ENCODE measurements at places on chromosomes 16 and 17.
A peak's percentile ranks its signal among the peaks of the same experiment; 100 is the strongest.

DNA sequence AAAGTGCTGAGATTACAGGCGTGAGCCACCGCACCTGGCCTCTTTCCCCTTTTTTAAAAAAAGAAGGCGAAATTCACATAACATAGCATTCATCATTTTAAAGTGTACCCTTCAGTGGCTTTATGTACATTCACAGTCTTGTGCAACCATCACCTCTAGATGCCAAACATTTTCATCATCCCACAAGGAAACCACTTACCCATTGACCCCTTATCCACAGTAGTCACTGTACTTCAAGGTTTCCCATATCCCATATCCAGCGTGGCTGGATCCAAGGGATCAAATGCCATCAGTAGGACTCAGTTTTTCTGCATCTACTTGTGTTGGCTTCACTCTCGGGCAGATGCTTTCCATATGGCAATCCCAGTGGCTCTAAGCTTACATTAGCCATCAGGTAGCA, 50.3 kb downstream of the BMERB1 start:
- DNase-seq = no peak

DNA sequence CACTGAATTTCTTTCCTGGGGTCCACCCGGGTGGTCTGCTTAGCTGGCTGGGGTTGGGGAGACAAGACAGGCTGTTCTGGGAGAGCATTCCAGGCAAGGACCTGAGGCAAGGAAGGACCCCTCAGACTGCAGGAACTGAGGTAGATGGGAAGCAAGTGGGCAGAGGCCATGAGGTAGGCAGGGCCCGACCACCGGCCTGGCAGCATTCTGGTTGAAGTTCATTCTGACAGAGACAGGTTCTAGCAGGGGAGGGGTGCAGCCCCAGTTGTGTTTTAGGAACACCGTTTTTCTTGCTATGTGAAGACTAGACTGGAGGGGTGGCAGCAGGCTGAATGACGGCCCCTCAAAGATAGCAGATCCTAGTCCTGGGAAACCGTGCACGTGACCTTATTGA, 17.5 kb downstream of the B9D1 start:
- no peak for DNase-seq

DNA sequence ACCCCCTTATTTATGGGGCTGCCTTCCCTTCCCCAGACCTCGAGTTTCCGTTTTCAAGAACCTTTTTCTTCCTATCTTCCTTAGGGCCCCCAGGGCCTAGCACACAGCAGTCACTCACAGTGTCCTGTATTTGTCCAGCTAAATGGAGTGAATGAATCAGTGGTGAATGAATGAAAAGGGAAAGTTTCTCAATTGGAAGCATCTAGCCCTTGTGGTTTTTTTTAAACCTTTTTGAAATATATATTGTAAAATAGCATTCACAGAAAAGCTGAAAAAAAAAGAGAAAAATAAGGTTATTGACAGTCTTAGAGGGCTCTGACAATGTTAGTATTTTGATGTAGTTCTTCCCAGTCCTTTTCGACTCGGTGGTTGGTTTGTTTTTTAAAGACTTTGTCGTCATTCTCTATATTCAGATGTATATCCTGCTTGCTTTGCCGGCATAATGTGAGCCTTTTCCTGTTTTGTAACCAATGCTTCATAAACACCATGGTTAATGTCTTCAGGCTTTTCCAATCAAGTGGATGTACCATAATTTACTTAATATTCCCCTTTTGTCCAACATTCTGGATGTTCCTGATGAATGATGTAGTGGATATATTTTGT, 45.3 kb downstream of the RAI1 start:
- DNase-seq = no peak

DNA sequence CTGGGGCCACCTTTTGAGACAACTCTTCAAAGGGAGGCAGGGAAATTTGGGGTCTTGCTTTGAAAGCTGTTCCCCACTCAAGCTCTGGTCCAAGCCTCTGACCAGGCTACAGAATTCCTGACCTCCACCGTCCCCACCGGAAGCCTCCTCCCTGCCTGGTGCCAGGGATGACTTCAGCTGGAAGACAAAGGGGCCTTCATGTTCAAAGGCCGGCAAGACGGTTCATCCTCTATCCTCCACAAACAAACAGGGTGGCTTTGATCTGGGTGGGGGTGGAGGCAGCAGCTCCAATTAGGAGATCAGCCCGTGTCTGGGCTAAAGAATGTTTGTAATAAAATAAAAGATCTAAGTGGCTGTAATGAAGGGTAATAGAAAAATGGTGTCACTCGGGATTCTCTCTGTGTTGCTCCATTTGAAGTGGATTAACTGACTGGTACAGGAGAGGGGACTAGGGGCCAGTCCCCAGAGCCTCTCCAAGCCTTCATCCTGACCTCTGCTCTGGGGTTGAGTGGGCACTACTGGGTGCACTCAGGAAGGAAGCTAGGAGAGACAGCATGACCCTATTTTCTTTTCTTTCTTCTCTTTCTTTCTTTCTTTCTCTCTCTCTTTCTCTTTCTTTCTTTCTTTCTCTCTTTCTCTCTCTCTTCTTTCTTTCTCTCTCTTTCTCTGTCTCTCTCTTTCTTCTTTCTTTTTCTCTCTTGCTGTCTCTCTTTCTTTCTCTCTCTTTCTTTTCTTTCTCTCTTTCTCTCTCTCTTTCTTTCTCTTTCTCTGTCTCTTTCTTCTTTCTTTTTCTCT, 27.5 kb upstream of the NKD1 start:
- DNase-seq = no peak

DNA sequence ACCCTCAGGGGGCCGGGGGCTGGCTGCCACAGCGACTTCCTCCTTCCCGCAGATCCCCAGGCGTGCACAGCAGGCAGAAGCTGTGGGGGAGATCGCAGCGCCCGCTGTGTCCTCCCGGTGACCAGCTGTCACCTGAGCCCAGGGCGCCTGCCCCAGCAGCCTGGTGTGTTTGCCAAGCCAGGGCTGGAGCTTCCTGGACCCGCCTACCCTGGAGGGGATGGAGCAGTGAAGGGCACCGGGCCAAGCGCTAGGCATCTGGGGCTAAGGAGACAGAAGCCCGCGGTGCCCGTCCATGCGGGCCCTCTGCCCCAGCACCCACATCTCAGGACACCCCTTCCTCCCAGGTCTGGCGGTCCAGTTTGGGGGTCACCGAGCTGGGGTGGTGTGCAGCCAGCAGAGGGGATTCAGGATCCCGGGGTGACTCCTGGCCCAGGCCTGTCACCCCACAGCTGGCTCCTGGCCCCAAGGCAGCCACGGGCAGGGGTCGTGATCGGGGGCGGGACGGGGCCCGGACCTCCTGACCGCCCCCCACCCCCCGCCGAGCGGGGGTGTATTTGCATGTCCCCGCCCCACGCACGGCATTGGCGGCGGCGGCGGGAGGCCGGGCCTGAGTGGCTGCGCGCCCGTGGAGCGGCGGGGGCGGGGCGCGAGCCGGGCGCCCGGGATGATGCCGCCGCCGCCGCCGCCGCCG, at the start of gene RAB26:
Gene RAB26 (plus strand): TSS at position 645 of the 691 bp plus-strand sequence. CDS start 159 bp downstream, outside the sequence.
- DNase-seq = peak; percentile 72

GRCh38 chr17:55873017-55873758, 122.3 kb downstream of the PCTP start:
- DNase-seq = no peak

DNA sequence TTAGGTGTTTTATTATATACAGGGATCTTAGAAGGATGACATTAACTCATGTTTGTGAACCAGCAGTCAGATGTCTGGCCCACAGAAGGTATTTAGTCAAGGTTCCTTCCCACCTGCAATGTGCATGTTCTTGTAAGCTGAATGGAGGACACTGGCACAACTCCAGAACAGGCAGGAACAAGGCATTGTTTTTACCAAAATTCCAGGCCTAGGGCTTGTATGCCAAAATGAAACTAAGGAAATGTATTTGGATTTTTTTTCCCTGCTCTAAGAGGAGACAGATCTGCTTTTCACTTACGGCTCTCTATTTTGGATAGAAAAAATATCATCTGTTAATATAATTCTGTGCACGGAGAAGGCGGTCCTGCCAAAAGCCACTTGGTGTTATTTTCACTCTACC, 312.5 kb downstream of the GRIN2A start:
- DNase-seq = no peak

- DNase-seq = no peak
Measured at GRCh38 chr17:2266045-2266864, 37.3 kb downstream of the SMG6 start.

- DNase-seq = no peak
Measured at GRCh38 chr17:32388613-32389459, 38.9 kb downstream of the ZNF207 start.

GRCh38 chr17:39239640-39240314, 14.0 kb upstream of the STAC2 start:
- peak; percentile 76 for DNase-seq

DNA sequence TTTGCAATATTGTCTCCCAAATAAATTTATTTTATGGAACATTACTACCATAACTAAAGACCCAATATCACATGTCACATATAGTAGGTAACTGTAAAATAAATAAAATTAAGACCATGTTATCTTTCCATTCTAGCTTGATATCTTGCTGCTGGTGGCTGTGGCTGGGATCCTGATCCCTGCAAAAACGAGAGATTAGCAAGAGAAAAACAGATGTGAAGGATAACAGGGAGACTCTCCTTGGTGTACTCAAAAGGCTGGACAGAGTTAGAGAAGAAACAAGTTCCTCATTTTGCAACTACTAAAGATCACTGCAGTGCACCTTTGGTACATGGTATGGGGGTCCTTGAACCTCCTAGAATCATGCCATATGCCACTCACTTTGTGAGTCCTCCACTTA, 49.7 kb downstream of the ARHGAP27 start:
- DNase-seq = no peak

- no peak for DNase-seq
Measured at GRCh38 chr16:987906-988305, 6.3 kb downstream of the SOX8 start.

GRCh38 chr16:12575288-12575687, 228.4 kb downstream of the CPPED1 start:
- DNase-seq = no peak

DNA sequence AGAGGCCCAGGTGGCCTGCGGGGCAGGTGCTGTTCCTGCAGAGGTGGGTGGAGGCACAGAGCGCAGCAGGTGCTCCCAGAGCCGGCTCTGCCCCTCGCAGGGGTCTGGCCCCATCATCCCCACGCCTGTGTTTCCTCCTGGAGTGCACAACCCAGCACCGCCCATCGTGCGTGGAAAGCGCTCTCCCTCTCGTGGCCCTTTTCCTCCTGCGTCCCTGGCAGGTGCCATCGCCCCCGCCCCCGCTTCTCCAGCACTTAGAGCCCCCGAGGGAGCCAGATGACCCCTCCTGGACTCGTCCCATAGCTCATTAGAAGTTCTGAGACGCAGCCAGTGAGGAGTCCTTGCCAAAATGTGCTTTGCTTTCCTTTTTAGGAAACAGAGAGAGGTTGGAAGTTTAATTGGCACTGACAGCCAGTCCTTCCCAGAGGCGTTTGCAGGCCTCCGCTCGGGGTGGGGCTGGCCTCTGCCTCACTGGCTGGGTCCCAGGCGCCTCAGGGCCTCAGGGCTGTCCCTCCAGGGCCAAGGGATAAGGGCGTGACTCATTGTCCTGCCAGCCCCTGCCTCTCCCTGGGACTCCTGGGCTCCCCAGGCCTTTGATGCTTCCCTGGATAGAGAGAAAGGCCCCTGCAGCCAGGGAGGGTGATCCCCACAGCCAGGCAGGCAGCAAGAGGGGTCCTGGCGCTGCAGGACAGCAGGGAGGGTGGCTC, 32.2 kb upstream of the CHMP6 start:
- DNase-seq = no peak

DNA sequence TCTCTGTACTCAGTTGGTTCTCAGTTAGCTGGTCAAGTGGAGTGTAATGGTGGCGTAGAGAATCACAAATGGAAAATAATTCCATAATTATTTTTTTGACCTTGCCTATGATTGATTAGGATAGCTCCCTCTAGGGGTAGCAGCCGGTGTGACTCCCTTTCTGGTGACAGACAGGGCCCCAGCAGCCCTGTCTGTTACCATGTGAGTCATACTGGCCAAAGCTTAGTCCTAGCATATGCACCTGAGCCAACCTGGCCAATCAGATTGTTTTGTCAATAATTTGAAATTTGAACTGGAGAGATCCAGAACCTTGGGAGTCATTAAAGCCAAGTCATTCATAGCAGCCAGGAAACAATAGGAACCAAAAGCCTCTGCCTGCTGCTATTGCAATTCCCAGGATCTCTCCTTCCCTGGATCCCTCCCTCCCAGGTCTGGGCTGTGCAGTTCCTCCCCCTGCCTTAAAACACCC, 5.6 kb downstream of the PNPO start:
- peak; percentile 89 for DNase-seq

DNA sequence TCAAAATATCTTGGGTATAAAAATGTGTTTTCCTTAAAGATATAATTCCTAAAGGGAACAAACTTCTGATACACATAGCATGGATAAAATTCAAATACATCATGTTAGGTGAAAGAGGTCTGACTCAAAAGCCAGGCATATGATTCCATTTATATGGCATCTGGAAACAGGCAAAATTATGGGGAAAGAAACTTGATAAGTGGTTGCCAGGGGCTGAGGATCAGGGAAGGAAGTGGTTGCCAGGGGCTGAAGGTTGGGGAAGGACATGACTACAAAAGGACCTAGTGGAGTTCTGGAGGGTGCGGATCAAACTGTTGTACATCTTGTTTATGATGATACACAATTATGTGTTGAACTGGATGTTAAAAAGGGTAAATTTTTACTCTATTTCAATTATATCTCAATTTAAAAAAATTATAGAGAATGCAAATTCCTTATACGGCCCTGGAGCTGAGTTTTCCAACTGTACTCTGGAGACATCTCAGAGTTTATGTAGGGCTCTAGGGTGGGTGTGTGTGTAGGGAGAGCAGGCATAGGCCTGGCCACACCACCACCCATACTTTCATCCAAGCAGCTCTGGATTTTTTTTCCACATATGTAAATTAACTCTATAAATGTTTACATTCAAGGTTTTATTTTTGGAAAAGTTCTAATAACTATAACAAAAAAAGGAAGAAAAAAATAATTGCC, 55.0 kb downstream of the AMFR start:
- no peak for DNase-seq
